ENCODE measurements at places on chromosomes 12 and 14.
A peak's percentile ranks its signal among the peaks of the same experiment; 100 is the strongest.

GRCh38 chr14:34629657-34630529, at the start of gene SNX6:
Gene SNX6 (minus strand): TSS chr14:34630148. CDS start chr14:34630116, 32 bp downstream.
- DNase-seq = peak; percentile 81

DNA sequence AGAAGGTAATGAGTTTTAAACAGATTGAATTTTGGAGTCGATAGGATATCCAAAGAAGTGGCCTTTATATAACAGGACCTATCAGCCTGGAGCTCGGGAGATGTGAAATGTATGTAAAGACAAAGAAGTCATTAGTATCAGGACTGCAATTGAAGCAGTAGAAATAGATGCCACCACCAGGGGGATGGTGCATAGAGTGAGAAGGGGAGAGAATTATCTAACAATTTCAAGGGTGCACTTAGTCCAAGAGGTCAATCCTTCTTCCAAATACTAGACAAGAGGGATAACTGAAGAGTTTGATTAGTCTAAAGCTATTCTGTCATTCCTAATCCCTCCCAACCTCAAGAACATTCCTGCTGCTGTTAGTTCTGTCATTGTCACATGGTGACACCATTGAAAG, 127.8 kb downstream of the CFAP54 start:
- DNase-seq = no peak

- no peak for DNase-seq
These were observed 20.5 kb upstream of the MGP start for GRCh38 chr12:14906114-14906513.

- DNase-seq = no peak
These were observed 1.7 kb downstream of the SLC2A3 start for GRCh38 chr12:7934091-7934888.

GRCh38 chr12:96514328-96514727, 25.0 kb downstream of the CFAP54 start:
- DNase-seq = no peak

DNA sequence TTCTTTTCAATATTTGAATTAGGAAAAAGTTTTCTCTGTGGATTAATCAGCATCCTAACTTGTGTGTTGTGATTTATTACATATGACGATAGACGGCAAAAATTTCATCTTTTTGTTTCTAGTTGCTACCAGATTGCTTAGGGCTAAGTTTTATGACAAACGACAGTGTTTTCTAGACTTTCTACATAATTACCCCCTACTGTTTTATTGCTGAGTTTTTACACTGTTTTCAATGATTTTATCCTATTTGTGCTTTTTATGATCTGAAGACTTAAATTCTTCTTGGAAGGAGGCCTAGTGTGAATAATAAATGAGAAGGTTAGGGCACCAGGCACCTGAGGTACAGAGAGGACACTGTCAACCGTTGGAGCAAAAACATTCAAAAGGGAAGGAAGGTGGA, 88.1 kb downstream of the TXNDC16 start:
- no peak for DNase-seq

GRCh38 chr12:13165617-13166041, 30.9 kb upstream of the EMP1 start:
- DNase-seq = peak; percentile 58

- no peak for DNase-seq
These were observed 67.8 kb downstream of the FLRT2 start for GRCh38 chr14:85597701-85598100.

- no peak for DNase-seq
These were observed 4.4 kb upstream of the CTDSP2 start for GRCh38 chr12:57850854-57851430.

GRCh38 chr12:8584004-8584403, 28.7 kb downstream of the AICDA start:
- DNase-seq = no peak

- DNase-seq = no peak
These were observed 111.4 kb downstream of the ZFP36L1 start for GRCh38 chr14:68681256-68682011.

DNA sequence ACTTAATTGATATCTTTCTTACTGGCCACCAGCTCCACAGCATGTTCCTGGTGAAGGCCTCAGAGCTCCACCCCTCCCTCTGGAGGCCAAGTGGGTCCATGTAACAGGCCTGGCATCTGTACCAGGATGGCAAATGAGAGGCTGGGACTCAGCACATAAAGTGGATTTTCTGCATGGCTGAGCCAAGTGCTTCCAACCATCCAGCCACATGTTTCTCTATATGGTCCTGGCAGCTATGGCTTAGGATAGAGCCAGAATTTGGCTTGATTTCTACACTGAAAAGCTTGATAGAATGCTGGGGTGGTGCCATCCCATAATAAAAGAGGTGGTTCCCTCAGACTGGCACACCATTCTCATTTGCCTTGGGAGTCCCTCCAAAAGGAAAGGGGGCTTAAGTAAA, 94.1 kb downstream of the PAX9 start:
- DNase-seq = no peak

DNA sequence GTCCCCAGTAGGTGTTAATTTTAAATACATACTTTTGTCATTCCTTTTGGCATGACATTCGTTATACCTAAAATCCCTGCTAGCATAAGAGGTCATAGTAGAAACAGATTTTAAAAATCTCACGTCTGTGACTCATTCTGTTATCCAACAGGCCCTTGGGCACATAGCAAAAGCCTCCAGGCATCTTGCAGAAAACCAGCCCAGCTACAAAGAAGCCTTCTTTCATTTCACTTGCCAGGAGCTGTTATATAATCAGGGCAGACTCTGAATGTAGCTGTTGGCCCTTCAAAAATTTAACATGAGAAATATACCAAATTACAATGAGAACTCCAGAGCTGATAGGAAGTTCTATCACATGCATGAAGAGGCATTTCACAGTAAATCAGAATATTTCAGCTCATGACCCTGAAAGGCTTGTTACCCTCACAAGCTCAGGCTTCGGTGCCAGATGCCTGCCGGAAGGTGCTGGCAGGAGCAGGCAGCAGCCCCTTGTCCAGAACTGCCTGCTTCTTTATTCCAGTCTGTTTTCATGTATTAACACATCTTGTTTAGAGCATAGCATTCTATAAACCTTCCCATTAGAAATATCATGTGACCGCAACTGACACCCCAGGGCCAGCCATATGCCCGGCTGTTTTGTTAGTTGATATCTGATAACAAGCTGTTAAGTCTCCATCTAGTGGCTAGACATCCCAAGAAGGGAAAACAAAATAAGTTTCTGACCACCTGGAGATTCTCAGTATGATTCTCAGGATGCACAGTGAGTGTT, 17.8 kb downstream of the E2F7 start:
- DNase-seq = no peak

DNA sequence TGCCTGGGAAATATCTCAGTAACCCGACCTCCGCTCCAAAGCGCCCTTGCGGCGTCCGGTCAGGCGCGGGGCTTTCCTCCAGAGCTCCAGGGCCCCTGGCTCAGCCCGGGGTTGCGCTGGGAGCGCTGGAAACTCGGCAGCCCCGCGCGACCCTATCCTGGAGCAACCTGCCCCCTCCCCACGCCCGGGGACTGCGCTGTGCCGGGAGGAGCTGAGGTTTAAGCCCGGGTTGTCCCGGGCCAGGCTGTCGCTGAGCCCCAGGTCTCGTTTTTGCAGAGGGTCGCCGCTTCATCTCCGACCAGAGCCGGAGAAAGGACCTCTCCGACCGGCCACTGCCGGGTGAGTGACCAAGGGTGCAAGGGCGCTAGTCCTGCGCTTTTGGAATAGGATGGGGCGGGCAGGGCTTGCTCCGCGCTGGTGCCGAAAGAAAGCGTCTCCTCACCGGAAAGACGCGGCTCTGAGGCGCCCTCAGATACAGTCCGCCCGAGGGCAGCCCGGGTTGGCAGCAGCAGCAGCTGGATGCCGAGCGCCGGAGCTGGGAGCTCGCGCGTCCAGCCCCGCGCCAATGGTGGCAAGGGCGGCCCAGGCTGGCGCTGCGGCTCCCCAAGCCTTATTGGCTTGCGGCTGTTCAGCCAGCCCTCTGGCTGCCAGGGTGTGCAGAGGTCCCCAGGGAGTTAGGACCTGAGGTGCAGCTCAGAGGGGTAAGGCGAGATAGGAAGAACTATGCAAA, 1.5 kb downstream of the SPX start:
- DNase-seq = peak; percentile 26

- no peak for DNase-seq
These were observed 971.7 kb downstream of the FLRT2 start for GRCh38 chr14:86501611-86502010.

- DNase-seq = no peak
These were observed 392.7 kb downstream of the GALC start for GRCh38 chr14:87600240-87600639.

GRCh38 chr14:37329189-37330001, 131.7 kb downstream of the MIPOL1 start:
- no peak for DNase-seq

DNA sequence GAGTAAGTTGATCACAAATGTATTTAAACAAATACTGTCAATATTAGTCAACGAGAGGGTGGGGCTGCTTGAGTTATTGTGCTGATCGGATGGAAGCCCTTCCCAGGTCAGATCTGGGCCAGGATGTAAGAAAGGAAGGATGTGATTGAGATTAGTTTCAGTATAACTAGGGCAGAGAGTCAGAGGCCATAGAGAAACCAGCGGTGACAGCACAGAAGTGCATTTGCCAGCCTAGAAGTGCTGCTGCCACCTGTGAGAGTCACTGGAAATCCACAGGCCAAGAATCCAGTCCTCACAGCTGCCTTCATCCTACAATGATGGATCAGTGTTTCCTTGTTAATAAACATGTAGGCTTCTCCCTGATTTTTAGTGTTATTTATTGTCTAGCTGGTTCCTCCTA, 9.8 kb upstream of the FERMT2 start:
- DNase-seq = no peak

DNA sequence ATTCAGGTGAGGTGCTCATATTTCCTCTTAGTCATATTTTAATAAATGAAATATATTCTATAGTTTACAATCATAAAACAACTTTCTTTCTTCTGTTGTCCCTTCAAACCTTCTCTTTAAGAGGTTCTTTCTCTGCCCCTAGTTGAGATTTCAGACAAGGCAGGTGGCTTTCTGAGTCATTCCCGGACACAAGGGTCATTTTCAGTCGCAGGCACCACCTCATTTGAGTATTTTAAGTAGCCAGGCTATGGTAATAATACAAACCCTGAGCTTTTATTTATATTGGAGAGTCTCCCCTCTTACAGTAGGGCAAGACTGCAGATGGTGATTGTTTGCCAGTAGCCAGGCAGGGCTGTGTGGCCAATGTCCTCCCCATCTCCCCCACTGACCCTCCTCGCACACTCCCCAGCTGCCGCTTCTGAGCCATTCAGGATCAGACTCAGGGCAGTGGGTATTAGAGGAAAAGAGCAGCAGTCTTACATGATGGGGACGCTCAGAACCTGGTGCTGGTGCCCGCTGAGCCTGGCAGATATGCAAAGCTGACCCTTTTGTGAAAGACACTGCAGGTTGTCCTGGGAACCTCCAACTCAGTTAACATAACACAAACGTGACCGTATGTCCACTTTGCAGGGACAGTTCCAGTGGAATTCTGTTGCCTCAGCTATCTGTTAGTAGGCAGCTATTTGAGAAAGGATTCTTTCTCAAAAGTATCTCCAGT, 101.1 kb upstream of the BCL2L14 start:
- DNase-seq = no peak

DNA sequence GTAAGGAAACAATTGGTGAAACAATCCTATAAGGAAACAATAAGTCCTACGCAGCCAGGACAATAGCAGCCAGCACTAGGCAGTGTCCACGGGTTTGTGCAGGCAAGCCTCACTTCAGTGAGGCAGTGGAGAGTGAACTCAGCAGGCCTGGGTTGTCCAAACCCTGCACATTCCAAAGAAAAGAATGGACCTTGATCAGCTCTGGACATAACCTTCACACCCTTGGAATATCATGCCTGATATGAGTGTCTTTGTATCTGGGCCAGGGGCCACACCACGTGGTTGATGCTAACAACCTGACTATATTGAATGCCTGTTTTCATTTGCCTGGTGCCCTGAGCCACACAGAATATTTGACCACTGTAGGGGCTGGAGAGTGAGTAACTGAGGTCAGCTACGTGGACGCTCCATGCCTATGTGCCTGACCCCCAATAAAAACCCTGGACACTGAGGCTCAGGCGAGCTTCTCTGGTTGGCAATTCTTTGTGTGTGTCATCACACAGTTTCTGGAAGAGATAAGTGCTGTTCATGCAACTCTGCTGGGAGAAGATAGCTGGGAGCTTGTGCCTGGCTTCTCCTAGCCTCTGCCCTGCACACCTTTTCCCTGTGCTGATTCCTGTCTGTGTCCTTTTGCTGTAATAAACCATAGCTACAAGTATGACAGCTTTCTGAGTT, 81.4 kb upstream of the NCOR2 start:
- no peak for DNase-seq

DNA sequence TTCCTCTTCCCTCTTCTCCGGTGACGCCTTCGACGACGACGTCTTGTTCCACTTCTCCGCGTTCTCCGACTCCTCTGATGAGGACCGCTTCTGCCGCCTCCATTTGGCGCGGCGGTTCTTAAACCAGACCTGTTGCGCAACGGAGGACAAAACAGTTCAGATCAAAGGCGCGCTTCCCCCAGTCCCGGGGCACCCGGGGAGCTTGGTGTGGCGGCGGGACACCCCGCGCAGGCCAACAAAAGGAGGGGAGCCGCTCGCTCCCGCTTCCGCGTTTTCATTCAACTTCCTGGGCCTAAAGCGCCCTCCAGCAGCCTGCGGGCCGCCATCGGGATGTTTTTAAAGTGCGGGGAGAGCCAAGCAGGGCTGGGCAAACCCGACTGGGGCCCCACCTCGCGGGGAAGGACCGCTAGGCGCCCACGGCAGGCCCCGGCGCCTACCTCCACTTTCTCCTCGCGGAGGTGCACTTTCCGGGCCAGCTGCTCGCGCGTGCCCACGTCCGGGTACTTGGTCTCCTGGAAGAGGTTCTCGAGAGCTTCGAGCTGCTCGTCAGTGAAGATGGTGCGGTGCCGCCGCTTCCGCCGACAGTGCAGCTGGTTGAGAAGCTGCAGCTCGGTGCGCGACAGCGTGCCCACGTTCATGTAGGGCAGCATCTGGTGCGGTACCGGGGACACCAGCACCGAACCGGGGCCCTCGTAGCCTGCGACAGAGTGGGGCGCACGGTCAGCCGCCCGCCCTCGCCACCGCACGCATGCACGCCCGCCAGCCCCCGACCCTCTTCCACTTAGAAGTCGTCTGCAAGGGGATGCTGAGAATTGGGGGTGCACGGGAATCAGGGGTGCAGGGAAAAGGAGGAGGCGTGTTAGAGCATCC, 1.2 kb downstream of the GSC start:
- DNase-seq = no peak

GRCh38 chr12:106867651-106868050, 88.1 kb upstream of the TMEM263 start:
- DNase-seq = no peak

DNA sequence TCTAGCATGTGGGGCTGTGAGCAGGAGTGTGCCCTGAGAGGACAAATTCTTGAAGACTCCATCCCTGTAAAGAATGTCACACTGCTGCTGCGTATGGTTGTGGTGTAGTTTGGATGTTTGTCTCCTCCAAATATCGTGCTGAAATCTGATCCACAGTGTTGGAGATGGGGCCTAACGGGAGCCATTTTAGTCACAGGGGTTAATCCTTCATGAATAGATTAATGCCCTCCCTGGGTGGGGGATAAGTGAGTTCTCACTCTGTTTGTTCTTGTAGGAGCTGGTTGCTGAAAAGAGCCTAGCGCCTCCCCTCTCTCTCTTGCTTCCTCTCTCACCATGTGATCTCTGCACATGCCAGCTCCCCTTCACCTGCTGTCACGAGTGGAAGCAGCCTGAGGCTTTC, 94.5 kb upstream of the VASH1 start:
- DNase-seq = no peak

- no peak for DNase-seq
These were observed 311.2 kb downstream of the DUSP6 start for GRCh38 chr12:89041078-89041477.

GRCh38 chr14:104676694-104677511, 12.5 kb upstream of the INF2 start:
- DNase-seq = no peak
